ENCODE measurements at places on chromosomes 16 and 17.

- DNase-seq: no peak
These were observed 1576.8 kb downstream of the CDH8 start for GRCh38 chr16:60459463-60459862.

- no peak for DNase-seq
These were observed 290.6 kb upstream of the CCL2 start for GRCh38 chr17:33964344-33964979.

GRCh38 chr17:63032142-63032541, 66.1 kb downstream of the TANC2 start:
- DNase-seq: no peak

- DNase-seq: no peak
These were observed 186.6 kb downstream of the WWOX start for GRCh38 chr16:78286065-78286464.
